ENCODE measurements at places on chromosomes 13 and 19.

DNA sequence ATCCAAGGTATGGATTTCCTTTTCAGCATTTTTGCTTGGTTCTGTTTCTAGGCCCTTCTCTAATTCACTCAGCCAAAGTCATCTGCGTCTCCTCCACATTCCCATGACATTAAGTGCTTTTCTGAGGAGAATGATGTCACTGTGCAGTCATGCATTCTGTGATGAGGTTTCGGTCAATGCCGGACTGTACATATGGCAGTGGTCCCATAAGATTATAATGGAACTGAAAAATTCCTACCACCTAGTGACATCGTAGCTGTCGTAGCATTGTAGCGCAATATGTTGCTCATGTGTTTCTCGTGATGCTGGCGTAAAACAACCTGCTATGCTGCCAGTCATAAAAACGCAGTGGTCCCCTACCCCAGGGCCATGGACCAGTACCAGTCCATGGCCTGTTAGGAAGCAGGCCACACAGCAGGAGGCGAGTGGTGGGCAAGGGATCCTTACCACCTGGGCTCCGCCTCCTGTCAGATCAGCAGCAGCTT lies 63.4 kb upstream of the TNFRSF19 start:
- DNase-seq: no peak

- no peak for DNase-seq
Observed at GRCh38 chr13:104253063-104253680, 1187.0 kb upstream of the SLC10A2 start.

DNA sequence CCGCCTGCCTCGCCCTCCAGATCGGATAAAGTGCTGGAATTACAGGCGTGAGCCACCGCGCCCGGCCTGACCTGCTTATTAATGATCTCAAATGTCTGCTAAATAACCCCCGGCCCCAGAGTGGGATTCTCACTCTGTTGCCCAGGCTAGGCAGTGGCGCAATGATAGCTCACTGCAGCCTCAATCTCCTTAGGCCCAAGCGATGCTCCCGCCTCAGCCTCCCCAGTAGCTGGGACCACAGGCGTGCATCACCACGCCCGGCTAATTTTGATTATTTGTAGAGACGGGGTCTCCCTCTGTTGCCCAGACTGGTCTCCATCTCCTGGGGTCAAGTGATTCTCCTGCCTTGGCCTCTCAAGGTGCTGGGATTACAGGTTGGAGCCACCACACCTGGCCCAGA lies 626 bp upstream of the ATP5F1D start:
- DNase-seq: no peak

- DNase-seq: no peak
Observed at GRCh38 chr13:29943686-29944085, 93.3 kb upstream of the UBL3 start.

DNA sequence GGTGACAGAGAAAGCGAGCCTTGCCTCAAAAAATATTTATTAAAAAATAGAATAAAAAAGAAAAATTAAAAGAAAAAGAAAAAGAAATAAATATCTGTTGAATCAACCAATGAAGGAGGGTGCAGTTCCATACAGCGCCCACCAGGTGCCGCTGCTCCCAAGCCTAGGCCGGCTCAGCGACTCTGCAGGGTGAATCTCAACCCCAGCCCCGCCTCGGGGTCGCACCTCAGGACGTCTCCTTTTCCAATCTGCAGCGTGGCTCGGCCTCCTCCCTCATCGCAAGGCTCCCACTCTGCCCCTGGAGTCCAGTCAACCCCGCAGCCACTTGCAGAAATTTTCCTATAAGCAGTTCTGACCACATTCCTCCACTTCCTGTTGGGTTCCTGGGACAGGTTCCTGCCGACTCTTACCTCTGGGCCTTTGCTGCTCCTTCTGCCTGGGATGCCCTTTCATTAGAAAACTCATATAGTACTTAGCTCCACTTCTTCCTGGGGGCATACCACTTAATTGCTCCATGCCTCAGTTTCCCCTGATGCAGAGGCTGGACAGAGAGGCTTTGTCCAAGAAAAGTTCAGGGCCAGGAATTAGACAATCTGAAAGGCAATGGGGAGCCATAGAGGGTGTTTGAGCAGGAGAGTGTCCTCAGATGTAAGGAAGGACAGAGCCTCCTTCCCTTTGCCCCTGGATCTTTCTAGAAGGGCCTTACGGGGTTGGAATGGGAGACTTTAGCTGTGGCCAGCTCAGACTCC lies 24.3 kb downstream of the NFILZ start:
- peak; percentile 47 for DNase-seq

DNA sequence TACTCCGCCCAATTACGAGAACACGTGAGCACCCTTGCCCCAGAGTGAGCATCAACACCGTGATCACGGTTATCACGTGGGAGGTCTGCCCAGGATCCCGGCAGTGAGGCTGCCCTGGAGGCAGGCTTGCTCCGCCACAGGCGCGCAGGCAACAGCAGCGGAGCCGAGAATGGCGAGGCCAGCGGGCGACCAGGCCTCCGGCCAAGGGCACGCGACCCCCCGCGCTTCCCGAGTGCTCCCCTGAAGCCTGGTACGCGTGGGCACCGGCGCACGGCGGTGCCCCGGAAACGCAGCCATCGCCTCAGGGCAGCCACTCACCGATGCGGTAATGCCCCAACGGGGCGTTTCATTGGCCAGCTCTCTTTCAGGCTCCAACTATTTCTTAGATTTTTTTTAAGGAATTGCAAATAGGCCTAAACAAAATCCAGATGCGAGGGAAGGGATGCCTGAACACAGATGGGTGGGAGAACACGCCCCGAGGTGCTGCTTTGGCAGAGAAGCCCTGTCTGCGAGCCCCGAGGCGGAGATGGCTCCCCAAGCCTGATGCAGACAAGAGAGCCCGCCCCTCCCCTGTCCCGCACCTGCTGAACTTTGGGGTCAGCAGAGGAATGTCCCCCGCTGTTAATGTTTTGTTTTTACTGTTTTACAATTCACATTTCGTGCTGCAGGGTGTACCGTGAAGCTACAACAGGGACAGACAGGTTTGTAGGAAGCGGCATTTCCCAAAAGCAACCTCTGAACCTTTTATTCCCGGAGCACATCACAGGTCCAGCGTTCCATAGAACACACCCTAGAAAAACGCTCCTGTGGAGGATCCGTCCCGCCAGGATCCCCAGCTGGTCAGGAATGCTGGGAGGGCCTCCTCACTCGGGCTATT lies 132.7 kb downstream of the ZDHHC20 start:
- DNase-seq: no peak

DNA sequence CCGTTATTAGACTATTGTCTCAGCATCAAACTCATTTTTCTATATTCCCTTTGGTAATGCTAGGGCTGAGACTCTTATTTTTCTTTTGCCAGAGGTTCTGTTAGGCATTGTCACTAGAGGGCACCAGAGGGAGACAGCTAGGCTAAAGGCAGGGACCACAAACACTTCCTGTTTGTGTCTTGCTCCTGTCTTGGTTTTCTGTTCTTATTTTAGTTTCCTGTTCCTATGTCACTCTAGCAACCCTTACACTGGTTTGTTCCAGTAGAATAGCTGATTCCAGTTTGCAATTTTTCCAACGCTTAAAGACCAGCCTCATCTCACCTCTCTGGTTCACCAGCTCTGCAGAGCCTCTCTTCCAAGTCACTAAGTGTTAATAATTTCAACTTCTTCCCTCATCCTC lies 772.0 kb downstream of the DIAPH3 start:
- peak; percentile 48 for DNase-seq

DNA sequence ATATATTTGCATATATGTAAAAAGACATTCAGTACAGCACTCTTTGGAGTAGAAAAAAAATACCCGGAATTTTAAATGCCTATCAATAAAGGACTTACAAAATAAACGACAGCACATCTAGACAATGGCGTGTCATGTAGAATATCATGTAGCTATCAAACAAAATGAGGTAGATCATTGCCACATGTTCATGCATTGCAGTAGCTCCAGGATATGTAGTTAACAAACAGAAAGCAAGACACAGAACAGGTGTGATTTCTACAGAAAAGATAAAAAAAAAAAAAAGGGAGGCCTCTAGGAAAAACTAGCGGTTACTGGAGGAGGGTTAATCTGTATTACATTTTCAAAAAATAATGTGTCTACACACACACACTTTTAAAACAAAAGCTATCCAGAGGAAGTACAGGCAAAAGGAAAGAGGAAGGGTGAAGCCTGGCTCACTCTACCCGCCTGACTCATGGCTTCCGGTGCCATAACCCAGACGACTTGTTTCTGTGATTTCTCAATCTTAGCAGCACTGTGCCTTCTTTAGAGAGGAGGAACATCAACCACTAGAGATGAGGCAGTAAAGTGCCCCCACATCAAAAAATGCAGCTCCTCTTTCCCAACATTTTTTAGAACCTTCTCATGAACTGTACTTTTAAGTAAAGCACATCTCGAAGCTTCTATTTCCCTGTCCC lies 6.9 kb downstream of the KCTD12 start:
- DNase-seq: no peak

DNA sequence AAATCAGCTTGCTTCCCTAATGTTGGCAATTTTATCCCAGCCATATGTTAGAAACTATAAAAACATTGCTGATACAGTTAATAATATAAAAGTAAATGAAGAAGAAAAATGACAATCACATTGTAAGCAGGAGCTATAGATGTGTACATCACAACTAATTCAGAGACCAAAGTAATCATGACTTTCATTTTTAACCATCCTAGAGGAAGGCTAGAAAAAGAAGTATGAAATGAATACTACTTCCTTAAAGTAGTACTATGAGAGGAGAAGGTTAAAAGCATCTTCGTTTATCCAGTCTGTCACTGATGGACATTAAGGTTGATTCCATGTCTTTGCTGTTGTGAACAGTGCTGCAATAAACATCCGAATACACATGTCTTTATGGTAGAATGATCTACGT lies 135.5 kb downstream of the IRS2 start:
- DNase-seq: no peak

DNA sequence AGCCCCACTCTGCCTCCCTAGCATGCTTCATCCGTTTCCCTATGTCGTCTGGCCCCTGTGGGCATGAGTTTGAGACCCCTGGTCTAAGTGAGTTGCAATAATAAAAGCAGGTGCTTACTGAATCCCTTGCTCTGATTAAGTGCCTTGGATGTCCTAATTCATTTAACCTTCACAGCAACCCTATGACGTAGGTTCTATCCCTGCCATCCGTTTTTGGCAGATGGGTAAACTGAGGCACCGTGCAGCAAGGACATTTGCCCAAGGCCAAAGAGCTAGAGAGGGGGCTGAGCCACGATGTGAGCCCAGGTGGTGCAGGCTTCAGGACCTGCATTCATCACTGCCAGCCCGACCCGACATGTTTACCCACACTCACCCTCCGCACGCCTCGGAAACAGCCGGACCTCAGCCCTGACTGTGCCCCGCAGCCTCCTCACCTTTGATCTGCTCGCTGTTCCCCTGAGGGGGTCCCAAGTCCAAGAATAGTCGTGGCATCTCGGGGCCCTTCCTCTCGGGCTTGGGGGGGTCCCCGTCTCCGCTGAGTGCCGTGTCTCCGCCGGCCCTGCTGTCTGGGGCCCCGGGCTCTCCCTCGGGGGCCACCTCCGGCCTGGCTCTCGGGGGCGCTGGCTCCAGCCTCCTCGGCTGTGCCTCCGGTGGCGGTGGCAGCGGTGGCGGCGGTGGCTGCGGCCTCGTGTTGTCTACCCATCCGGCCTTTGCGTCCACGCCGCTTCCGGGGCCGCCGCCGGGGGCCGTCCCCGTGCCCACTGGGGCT lies 14.5 kb downstream of the LMTK3 start:
- no peak for DNase-seq

GRCh38 chr13:29573190-29573589 lies 22.3 kb downstream of the SLC7A1 start:
- DNase-seq: no peak

DNA sequence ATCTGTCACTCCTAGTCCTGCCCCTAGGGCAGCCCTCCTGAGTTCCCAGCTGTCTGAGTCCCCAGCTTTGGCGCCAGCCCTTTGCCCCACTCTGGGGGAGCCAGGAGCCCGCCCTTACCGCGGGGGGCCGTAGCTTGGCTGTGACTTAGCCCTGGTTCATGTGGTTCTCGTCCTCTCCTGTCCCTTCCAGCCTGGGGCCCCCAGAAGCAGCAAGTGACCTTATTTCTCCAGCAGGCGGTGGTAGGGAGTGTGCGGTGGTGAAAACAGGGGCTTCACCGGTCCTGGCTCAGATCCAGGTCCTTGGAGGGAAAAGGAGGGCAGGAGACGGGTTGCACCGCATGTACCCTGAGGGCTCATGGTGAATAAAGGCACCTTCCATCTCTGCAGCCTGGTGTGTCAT lies 7.9 kb downstream of the GIPC3 start:
- no peak for DNase-seq

GRCh38 chr13:94829185-94829836 lies 117.0 kb upstream of the SOX21 start:
- DNase-seq: no peak

- DNase-seq: no peak
Observed at GRCh38 chr13:94534166-94534565, 54.7 kb upstream of the DCT start.

DNA sequence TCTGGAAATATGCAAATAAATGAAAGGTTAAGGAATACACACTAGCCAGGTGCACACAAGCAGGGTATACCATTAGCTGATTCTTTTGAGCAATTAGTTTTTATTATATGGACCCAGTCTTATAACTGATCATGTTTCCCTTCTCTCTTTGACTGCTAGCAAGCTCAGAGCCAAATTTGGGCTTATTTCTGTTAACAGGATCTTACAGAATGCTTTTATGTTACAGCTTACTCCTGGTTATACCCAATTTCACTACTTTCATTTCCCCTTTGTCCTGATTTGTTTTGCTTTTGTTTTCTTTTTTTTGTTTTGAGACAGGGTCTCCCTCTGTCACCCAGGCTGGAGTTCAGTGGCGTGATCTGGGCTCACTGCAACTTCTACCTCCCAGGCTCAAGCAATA lies 12.9 kb upstream of the TPT1 start:
- DNase-seq: no peak

DNA sequence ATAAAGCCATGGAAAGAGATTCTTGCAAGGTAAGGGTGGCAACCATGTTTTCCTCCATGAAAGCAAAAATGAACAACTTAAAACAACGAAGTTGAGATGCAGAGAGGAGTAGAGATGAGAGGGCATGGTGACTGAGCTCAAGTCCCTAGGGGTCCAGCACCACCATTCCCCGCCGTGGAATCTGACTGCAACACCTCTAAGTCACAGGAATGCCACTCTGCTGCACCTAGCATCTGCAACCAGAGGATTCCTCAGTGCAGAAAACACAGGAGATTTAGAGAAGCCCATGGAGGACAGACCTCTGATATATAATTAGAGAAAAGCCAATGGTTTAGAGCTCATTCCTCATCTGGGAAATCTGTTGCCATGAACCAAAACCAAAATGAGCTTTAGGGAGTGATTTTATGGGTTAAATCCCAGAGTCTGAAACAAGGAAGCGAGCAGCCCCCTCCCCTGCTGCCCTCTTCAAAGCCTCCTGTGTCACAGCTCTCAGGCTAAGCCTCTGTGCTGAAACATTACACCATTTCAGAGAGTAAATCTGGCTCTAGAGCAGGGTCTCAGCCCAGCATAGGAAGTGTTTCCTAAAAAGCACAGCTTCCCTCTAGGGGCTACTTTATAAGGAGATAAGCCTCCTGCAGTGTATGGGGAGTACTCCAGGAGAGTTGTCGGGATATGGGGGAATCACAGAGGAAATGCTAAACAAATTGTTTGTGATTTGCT lies 1043.6 kb downstream of the UQCRFS1 start:
- DNase-seq: no peak

GRCh38 chr13:76330761-76331160 lies 555.4 kb downstream of the KCTD12 start:
- DNase-seq: no peak

- no peak for DNase-seq
Observed at GRCh38 chr13:51112771-51113170, 1.7 kb upstream of the C13orf42 start.

Measured in iPS DF 6.9 (cell line).